GM04503 (cell line): ENCODE measurements at places on chromosomes 3 and 15.

GRCh38 chr3:12349895-12350811 is 61.3 kb downstream of the PPARG start:
- DNase-seq, result no peak

DNA sequence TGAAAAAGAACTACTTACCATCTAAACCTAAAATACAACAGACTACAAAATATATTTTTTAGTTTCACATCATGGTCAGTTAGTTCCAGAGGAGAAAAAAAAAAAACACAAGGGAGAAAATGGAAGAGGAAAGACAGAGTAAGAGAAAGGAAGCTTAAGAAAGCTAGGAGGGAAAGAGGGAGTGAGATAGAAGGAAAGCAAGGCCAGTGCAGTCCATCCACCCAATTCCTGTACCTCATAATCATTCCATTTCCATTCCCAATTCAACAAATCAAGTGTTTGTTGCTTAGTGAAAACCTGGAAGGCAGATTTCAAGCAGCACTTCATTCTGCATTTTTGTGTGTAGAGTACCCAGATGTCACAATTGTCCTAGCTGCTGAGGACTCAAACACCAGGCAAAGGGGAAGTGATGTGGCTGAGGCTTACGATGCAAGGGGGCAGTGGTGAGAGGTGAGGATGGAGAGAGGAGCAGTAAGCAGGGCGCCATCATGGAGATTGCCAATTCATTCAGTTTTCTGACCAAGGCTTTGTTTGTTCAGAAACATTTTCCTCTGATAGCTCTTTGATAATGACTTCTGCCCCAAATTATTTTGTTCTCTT is 83.6 kb upstream of the GSK3B start:
- DNase-seq, result no peak

- no peak for DNase-seq
Measured at GRCh38 chr15:71400294-71400693, 285.0 kb downstream of the THSD4 start.

DNA sequence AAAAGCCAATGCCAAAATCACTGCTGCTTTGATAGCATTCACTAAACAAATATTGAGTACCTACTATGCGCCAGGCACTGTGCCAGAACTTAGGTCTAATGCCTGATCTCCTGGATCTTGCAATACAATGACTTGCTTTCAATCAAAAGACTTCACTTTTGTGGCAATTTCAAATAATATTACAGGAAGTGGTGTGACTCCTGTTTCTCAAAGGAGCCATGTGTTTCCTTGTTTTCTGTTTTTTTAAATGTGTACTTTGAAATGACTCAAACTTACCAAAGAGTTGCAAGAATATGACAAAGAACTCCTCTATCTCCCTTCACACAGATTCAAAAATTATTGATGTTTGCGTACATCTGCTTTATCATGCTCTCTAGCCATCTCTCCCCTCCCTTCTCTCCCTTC is 18.3 kb downstream of the OSBPL10 start:
- no peak for DNase-seq

- DNase-seq, result no peak
Measured at GRCh38 chr3:162602619-162603018, 1106.0 kb downstream of the OTOL1 start.

GRCh38 chr3:173826901-173827609 is 429.5 kb downstream of the NLGN1 start:
- DNase-seq, result peak; percentile 17

GRCh38 chr3:143979813-143980212 is 8.2 kb downstream of the DIPK2A start:
- no peak for DNase-seq

DNA sequence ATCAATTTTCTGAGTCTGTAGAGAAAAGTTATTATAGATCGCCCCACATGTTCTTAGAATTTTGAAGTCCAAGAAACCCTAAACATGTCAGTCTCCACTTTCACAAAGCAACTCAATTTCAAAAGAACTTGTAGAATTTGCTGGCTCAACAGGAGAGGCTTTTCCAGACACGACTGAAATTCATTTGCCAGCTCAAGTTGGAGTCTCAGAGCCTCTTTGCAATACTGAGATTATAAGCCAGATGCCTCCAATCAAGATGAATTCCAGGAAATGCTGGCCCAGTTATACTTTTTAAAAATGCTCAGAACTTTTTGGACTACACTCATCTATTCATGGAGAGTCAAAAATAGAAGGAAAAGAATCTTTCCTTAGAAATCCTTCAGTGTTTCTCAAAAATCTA is 56.9 kb upstream of the NLGN1 start:
- DNase-seq, result no peak

GRCh38 chr15:39784638-39785037 is 2.0 kb upstream of the FSIP1 start:
- DNase-seq, result no peak

DNA sequence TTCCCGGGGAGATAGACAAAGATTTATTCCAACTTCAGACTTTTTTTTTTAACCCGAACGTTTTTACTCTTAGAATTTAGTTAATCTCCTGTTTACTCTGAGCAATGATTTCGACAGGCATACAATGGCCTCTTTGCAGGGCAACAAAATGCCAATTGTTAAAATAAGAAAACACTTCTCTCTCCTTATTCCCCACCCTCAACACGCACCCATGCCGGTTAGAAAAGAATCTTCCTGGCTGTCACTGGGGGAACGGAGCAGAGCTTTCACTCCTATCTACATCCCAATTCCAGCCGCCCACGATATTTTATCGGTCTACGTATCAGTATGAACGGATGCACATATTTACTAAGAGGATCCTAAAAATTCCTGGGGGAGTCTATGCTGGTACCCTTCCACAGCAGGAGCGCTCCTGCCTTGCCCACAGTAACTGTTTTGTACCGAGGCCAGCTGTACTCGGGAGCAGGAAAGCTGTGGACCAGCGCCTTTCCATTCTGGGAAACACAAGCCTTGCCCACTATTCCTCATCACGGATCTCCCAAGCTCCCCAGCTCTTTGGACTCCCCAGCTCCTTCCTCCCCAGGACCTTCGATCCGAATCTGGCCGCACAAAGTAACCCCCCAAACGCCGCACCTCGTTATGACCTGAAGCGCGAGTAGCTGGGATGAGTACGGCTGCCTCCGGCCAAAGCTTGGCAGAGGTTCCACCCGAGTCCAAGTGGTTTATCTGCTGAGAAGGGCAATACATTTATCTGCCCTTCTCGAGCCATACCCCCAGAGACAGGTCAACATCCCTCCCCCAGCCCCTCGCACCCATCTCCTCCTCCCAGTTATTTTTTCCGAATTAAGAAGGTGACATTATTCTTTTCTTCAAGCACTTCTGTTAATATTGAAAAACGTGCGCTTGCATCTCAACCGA is 2.2 kb upstream of the FOXB1 start:
- no peak for DNase-seq

GRCh38 chr3:64046592-64046991 is 23.3 kb upstream of the PSMD6 start:
- DNase-seq, result no peak

- DNase-seq, result no peak
Measured at GRCh38 chr3:8650583-8651416, 6.2 kb upstream of the SSUH2 start.

GRCh38 chr3:120348065-120348990 is 826 bp downstream of the LRRC58 start:
- DNase-seq, result peak; percentile 5
